Activated T-helper 1 cell treated with anti-CD3 and anti-CD28 coated beads, Interleukin-12 subunit alpha, Interleukin-12 subunit beta, Interleukin-2, Interleukin-4 antibody, amounts not matched to agents 30 ng/mL and 10 ng/mL and 1 ng/mL, durations not matched to agents 14 hours and 24 hours and 36 hours (primary cell): ENCODE measurements at places on chromosomes 6 and 20. TPM values are rescaled to one million over a fixed set of nuclear protein-coding genes. Genes with fewer than 3 reads are reported as not detected.

CRISP3 gene
- not detected in 2 replicates for total RNA-seq

BMP5 gene
- not detected in 2 replicates for total RNA-seq

DOK5 gene
- total RNA-seq = 25.2 and 27.7 TPM in 2 replicates

CAPN11 gene
- total RNA-seq = not detected in 2 replicates

- no peak overlapping the region for H3K27ac ChIP-seq
- no peak overlapping the region for H3K4me3 ChIP-seq
- no peak for DNase-seq
- H3K4me1 ChIP-seq = no peaks in the 10 kb centered on the region
- no peaks in the 10 kb centered on the region for H3K36me3 ChIP-seq
- peaks cover 18% of the 10 kb centered on the region for H3K27me3 ChIP-seq
These were observed 50.8 kb downstream of the METTL24 start for GRCh38 chr6:110307368-110307767.

DNA sequence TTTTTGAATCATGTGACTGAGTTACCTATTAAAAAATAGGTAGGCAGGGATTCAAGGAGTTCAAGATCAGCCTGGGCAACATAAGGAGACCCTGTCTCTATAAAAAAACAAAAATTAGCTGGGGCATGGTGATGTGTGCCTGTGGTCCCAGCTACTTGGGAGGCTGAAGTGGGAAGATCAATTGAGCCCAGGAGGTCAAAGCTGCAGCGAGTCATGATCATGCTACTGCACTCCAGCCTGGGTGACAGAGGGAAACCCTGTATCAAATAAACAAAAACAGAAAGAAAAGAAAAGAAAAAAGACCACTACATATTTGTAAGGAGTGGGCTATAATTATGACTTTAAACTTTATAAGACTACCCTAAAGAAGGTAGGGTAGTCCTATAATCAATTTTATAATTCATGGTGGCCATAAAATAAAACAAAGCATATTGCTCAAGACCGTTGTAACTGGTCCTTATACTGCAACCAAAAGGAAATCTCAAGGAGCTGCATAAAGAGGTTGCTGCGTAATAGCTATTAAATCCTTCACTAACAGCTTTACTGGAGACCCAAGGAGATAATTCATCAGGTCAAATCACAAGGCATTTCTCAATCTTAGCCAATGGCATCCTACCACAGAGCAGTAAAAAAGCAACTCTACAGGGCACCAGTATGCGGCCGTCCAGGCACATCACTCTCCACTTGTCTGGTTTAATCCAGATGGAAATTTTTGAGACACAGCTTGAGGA, 13.5 kb downstream of the PIGU start:
- no peaks in the 10 kb centered on the region for H3K4me1 ChIP-seq
- no peak for DNase-seq
- H3K4me3 ChIP-seq = no peak overlapping the region
- H3K36me3 ChIP-seq = no peaks in the 10 kb centered on the region
- H3K27ac ChIP-seq = no peak overlapping the region

- H3K4me1 ChIP-seq = peaks cover 61% of the 10 kb centered on the region
- H3K36me3 ChIP-seq = peaks cover 36% of the 10 kb centered on the region
These were observed at the start of the genes ACOT13 and TDP2 for GRCh38 chr6:24666641-24667377. TSS of gene ACOT13 (plus strand) at chr6:24667077. CDS start at chr6:24667264, 187 bp downstream. TSS of gene TDP2 (minus strand) at chr6:24666899. CDS start at chr6:24666862, 37 bp downstream.

DNA sequence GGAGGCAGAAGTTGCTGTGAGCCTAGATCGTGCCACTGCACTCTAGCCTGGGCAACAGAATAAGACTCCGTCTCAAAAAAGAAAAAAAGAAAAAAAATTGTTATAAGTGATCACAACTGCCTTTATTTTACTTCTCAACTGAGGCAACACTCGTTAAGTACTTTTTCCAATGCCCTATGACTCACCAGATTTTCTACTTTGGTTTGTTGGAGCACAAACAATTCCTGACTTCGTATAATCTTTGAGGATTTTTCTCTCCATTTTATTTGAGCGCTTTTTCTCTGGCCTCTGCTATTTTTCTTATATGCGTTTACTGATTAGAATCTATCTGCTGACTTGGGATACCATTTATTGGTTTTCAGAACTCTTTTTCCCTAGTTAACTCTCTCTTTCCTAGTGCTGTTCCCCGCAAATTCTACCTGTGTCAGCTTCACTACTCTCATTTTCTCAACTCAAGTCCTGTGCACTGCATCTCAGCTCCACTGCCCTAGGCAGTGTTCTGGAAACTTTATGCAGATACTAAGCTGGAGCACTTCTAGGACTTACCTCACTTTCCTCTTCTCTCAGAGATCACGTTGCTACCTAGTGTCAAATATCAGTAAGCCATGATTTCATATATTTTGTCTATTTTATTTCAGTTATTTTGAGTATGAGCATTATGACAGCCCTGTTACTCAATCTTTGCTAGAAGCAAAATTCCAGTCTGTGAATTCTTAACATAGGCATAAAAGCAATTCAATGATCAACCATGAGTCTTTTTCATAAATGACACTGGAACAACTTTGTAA, 1120.1 kb upstream of the CITED2 start:
- DNase-seq = no peak
- H3K4me1 ChIP-seq = no peaks in the 10 kb centered on the region
- H3K4me3 ChIP-seq = no peak overlapping the region
- peaks cover 4% of the 10 kb centered on the region for H3K27me3 ChIP-seq
- H3K36me3 ChIP-seq = no peaks in the 10 kb centered on the region

DNA sequence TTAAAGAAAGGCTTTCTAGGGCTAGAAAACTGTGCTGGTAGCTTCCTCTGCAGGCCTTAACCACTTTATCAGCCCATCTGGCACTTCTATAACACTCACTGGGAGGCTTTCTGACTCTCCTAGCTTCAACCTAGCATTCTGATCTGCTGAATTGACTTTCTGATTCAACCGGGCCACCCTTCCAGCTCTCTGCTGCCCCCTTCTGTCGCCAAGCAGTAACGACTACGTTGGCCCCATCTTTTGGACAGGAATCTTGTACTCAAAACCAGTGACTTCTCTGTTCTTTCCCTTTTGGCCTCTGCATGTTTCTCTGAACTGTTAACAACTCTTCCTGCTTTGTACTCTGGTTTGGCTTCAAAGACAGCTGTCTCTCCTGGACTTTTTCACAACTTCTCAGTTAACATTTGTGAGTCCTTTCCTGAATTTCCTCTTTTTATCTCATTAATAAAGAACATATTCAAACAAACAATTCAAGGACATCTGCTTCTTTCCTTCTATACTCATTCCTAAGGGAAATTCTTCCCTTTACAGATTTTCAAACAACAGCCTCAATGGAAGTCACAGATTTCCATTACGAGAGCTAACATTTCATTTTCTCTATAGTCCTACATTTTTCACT, 43.9 kb upstream of the FAM135A start:
- H3K27me3 ChIP-seq = peaks cover 24% of the 10 kb centered on the region
- no peaks in the 10 kb centered on the region for H3K36me3 ChIP-seq
- DNase-seq = peak; percentile 43
- H3K27ac ChIP-seq = no peak overlapping the region
